Testis (tissue), 5 donors: ENCODE measurements at places on chromosomes 2 and 18. TPM values are rescaled to one million over a fixed set of nuclear protein-coding genes. Genes with fewer than 3 reads are reported as not detected.

NGEF gene
- 7.9 TPM for polyA plus RNA-seq

TMEM198 gene
- polyA plus RNA-seq = 7.3 TPM

C2orf66 gene
- 0.87 TPM for polyA plus RNA-seq

PSD4 gene
- polyA plus RNA-seq = 22.8 TPM
